ELR (cell line): ENCODE measurements at places on chromosomes 6 and 20.

DNA sequence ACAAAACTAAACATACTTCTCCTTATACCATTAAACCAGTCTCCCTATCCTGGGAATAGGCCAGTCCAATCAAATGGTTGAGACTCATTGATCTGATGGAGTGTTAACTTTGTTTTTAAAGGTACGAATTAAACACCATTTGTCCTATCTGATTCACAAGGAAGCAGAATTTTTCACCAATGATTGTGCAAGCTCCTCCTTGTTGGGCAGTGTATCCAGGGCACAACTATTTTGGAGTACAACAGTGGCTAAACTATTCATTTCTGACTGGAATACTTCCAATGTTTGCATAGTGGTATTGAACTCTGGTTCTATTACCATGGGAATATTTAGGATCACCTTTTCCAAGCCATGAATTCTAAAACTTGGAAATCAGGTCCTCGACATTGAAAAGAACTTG, 5.4 kb upstream of the PPP1R3G start:
- DNase-seq = no peak

GRCh38 chr6:69784595-69785377, 12.0 kb downstream of the LMBRD1 start:
- DNase-seq = no peak

GRCh38 chr6:50663806-50664205, 49.5 kb upstream of the TFAP2D start:
- no peak for DNase-seq

- DNase-seq = peak; percentile 39
Measured at GRCh38 chr6:155381673-155382337, 67.5 kb upstream of the TFB1M start.

GRCh38 chr6:139632840-139633239, 258.4 kb upstream of the CITED2 start:
- DNase-seq = no peak

GRCh38 chr6:93424303-93425064, 5.1 kb upstream of the EPHA7 start:
- DNase-seq = no peak

GRCh38 chr20:49272654-49273053, 5.2 kb downstream of the ZNFX1 start:
- no peak for DNase-seq

- peak; percentile 52 for DNase-seq
Measured at GRCh38 chr20:38658879-38659596, 57.4 kb downstream of the ARHGAP40 start.

GRCh38 chr6:35068206-35068605, 72.9 kb downstream of the TCP11 start:
- no peak for DNase-seq

- no peak for DNase-seq
Measured at GRCh38 chr6:29477923-29478450, 9.8 kb downstream of the MAS1L start.

- no peak for DNase-seq
Measured at GRCh38 chr20:63697357-63697867, 960 bp downstream of the TNFRSF6B start.

- DNase-seq = no peak
Measured at GRCh38 chr6:97456070-97456469, 173.1 kb upstream of the MMS22L start.

GRCh38 chr6:72855471-72855870, 233.6 kb downstream of the KCNQ5 start:
- peak; percentile 28 for DNase-seq

DNA sequence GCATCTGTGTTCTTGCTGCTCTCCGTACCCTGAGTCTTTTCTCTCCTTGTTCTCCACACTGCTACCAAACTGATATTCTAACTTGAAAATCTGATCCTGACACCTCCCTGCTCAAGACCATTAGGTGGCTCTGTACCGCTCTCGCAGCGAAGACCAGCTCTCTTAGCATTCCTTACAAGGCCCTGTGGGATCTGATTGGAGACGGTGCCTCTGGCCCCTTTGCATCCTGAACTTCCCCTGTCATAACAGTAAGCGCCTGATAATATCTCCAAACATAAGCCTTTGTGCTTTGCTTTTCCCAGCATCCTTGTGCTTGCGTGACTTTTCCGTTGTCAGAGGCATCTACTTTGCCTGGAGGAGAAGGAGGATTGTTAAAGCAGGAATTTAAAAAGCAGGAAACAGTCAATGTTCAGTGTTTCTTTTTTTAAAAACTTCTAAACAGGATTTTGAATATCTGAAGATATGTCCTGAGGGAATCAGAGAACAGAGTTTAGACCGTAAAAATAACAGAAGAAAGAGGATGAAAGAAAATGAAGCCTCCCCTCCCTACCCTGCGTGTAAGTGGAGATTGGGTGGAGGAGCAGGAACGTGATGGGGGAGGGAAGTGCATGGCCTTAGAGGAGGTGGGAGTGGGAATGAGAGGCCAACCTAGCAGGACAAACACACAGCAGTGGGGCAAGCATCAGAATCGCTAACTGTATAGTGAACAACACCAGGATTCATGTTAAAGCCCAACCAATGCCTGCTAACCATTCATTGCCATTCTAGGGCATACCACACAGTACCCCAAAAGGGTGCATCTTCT, 89.2 kb upstream of the STMND1 start:
- DNase-seq = peak; percentile 90

- DNase-seq = no peak
Measured at GRCh38 chr6:47348316-47348863, 38.7 kb upstream of the TNFRSF21 start.

DNA sequence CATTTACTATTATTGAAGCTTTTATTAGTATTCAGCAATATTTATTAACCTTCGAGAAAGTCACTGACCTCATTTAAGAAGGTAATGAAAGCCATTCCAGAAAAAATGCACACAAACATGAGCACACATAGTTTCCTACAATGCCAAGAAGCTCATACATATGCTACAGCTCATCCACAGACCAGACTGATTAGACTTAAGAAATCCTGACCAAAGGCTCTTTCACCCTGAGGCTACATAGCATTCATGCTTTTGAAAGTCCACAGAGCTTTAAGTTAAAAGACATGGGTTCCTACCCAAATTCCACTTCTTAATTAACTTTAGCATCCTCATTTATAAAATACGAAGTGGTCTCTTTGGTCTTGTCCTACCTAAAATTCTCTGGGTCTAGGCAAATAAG, 430.4 kb downstream of the TBC1D32 start:
- peak; percentile 15 for DNase-seq

DNA sequence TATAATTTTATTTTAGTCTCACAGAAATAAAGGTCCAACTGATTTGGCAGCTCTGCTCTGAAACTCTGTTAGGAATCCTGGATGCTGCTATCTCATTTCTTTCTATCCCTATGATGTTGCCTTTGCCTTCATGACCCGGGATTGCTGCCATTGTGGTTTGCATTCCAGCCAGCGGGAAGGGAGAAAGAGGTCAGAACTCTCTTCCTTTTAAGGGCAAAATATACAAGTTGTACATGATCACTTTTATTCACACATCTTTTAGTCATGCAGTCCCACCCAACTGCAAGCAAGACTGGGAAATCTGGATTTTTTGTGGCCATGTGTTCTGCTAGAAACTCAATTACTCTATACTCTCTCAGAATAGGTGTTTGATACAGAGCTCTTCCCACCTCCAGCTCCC, 263.1 kb upstream of the ZFP64 start:
- DNase-seq = no peak

DNA sequence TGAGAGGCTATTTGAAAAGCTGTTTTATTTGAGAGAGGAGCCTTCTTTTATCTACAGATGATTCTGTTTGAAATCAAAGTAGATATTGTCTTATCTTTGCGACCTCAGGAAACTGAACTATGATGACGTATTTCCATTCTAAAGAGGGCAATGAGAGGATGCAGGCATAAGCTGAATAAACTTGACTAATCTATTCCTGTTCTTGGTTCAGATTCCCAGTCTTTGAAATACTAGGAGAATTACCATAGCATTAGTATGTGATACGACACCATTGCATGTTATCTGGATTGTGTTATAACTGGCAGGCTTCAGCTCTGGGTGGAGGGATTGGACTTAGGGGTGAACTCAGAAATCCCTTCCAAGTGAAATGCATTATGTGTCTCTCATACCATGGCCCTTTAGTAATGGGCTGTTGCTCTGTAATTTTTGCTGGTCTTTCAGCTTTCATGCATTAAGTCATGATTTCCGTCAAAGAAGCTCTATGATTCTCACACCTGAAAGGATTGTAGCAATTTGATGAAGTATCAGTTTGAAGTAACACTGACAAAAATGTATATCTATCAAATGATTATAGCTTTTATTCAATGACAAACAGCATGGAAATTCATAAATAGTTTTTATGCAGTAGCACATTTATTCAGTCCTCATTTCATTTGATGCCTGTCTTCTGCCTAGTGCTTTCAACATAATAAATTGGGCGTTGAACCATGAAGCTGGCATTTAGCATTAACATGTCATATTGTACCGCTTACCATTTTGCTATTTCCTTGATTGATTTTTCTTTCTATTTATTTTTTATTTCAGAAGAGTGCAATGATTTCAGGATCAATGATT, 138.4 kb upstream of the SPACA1 start:
- no peak for DNase-seq

DNA sequence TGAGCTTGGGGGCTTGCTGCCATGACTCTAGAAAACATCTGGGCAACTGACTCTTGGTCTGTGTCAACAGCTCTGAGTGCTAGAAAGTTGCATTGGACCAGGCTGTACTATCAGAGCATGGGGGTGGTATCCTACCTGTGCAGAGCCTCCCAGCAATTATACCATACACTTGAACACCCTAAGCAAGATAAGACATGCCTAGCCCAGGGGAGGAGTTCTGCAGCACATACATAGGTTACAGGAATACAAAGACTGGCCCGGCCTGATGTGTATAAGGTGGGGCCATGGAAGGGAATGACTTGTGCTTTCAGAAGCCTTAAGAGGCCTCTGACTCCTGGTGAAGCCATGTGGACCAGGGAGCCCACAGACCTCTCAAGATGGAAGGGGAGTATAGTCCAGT, 11.4 kb upstream of the MOCS1 start:
- no peak for DNase-seq

- DNase-seq = no peak
Measured at GRCh38 chr20:1842281-1842680, 52.9 kb upstream of the SIRPA start.

GRCh38 chr6:103538381-103538780, 1321.3 kb downstream of the HACE1 start:
- no peak for DNase-seq

- DNase-seq = no peak
Measured at GRCh38 chr6:37238381-37238780, 19.2 kb upstream of the TBC1D22B start.

DNA sequence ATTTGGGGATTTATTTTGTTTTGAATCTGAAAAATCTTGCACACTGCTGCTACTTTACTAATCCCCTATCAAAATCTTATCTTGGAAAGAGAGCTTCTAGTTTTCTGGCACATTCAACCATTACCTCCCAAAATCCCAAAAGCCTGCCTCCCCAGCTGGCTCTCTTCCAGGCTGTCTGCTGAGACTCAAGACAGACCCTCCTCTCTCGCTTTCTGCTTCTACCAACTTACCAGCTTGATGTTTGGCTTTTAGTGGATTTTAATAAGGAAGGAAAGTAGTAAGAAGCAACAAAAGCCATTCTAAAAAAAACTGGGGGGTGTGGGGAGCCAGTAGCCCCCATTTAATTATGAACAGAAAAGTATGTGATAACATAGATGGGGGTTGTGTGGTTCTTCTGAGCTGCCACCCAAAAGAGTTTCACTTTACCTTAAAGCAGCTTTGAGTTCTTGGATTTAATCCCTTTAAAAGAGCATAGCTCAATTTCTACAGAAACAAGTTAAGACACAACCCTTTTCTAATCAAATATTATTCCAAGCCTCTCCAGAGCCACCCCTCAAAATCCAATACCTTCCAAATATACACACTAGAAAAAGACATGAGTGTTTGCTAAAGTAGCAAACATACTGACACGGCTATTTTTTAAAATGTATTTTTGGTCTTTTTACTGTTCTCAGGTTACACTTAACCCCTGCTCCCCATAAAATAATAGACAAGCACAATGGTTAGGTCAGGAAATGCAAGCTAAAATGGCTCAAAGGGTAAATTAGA, 71.7 kb downstream of the ATP9A start:
- DNase-seq = peak; percentile 24

DNA sequence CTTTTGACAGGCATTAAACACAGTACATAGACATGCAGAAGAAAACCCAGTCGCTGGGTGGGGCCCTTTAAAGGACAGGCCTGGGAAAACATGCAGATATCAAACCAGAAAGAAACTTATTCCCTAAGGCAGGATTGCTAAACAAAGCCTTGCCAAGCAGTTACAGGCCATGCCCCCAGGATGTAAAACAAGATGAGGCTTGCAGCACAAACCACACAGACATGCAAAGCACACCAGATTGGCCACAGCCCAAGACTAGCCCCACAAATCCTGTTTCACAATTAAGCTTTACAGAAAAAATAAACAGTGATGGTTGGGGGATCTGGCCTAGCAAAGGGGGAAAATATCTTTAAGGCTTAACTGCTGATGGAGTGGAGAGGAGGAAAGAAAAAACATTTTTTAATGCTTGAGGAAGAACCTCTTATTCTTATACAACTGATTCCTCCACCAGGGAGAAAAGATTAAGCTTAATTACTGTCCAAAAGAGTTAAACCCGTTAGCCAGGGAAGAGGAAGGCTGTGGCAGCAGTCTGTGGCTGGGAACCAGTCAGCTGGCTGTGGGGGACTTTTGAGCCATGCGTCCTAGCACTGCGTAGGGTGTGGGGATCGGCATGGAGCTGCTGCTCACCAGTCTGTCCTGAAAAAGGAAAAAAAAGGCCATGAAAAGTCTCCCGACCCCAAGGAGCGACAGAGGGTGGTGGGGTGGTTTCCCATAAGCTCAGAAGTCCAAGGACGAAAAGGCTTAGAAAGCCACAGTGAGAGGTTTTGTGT, 28.4 kb downstream of the COL19A1 start:
- DNase-seq = peak; percentile 61

DNA sequence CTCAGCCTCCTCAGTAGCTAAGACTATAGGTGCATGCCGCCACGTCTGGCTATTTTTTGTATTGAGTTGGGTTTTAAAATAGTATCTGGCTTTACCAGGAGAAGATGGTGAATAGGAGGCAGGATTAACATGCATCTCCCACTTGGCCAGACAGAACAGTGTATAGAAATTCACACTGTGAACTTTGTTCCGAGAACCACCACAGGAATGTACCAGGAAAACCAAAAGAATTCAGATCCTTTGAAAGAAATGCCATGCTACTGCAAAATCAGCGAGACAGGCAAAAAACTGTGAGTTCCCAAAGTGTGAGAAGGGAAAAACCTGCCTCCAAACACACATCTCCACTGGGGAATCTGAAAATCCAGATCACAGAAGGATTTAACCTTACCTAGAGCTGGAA, 327.6 kb downstream of the NKAIN2 start:
- DNase-seq = no peak
